ENCODE measurements at places on chromosomes 2 and 18. TPM values are rescaled to one million over a fixed set of nuclear protein-coding genes. Genes with fewer than 3 reads are reported as not detected.

- no peak overlapping the region for H3K4me3 ChIP-seq
- H3K36me3 ChIP-seq = no peaks in the 10 kb centered on the region
- no peak for DNase-seq
- H3K27me3 ChIP-seq = no peaks in the 10 kb centered on the region
- H3K4me1 ChIP-seq = no peaks in the 10 kb centered on the region
These were observed 151.3 kb downstream of the KLHL29 start for GRCh38 chr2:23536326-23536725.

- H3K4me1 ChIP-seq = peaks cover 3% of the 10 kb centered on the region
- H3K27ac ChIP-seq = no peak overlapping the region
- no peak overlapping the region for H3K4me3 ChIP-seq
These were observed 13.1 kb upstream of the GPR55 start for GRCh38 chr2:230938098-230938497.

- H3K36me3 ChIP-seq = no peaks in the 10 kb centered on the region
- H3K27ac ChIP-seq = no peak overlapping the region
- H3K4me3 ChIP-seq = no peak overlapping the region
- no peaks in the 10 kb centered on the region for H3K4me1 ChIP-seq
- no peaks in the 10 kb centered on the region for H3K27me3 ChIP-seq
- no peak for DNase-seq
These were observed 20.2 kb downstream of the LGALSL start for GRCh38 chr2:64474121-64474571.

DNA sequence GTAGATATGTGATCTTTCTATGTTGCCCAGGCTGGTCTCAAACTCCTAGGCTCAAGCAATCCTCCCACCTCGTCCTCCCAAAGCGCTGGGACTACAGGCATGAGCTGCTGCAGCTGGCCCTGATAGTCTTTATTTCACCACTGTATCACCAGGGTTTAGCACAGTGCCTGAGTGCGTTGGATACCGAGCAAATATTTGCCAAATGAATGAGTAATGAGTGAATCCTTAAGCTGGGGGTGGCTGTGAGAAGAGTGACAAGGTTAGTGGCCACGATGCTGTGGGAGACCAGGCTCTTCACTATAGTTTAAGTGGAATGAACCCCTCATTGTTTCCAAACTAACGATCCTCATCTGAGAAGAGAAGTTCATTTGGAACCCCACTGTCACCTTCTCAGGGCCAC lies 60.8 kb upstream of the FAM136A start:
- no peaks in the 10 kb centered on the region for H3K36me3 ChIP-seq
- no peak overlapping the region for H3K27ac ChIP-seq
- H3K4me1 ChIP-seq = no peaks in the 10 kb centered on the region
- H3K4me3 ChIP-seq = no peak overlapping the region
- no peak for DNase-seq
- no peaks in the 10 kb centered on the region for H3K27me3 ChIP-seq

- H3K27me3 ChIP-seq = peaks cover 68% of the 10 kb centered on the region
- no peaks in the 10 kb centered on the region for H3K36me3 ChIP-seq
- no peak overlapping the region for H3K27ac ChIP-seq
- no peak overlapping the region for H3K4me3 ChIP-seq
- no peak for DNase-seq
These were observed 28.4 kb downstream of the PAX3 start for GRCh38 chr2:222270396-222270795.

DNA sequence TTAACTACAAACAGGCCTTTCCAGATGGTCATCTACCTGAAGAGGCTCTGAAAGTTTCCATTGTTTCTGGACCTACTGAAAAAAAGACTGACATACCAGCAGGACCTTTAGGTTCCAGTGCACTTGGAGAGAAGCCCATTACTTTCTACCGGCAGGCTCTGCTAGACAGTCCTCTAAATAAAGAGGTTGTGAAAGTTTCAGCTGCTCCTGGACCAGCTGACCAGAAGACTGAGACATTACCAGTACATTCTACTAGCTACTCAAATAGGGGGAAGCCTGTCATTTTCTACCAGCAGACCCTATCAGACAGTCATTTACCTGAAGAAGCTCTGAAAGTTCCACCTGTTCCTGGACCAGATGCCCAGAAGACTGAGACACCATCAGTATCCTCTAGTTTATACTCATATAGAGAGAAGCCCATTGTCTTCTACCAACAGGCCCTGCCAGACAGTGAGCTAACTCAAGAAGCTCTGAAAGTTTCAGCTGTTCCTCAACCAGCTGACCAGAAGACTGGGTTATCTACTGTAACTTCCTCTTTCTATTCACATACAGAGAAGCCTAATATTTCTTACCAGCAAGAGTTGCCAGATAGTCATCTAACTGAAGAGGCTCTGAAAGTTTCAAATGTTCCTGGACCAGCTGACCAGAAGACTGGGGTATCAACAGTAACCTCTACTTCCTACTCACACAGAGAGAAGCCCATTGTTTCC lies 65.8 kb downstream of the ALMS1 start:
- no peak overlapping the region for H3K4me3 ChIP-seq
- no peak for DNase-seq
- no peak overlapping the region for H3K27ac ChIP-seq
- no peaks in the 10 kb centered on the region for H3K27me3 ChIP-seq
- H3K36me3 ChIP-seq = peaks cover 81% of the 10 kb centered on the region

GRCh38 chr2:215535741-215536140 lies 99.9 kb upstream of the FN1 start:
- no peak overlapping the region for H3K4me3 ChIP-seq
- H3K36me3 ChIP-seq = no peaks in the 10 kb centered on the region
- H3K27ac ChIP-seq = no peak overlapping the region
- no peaks in the 10 kb centered on the region for H3K27me3 ChIP-seq
- peaks cover 4% of the 10 kb centered on the region for H3K4me1 ChIP-seq

GRCh38 chr18:48295586-48296311 lies 113.4 kb downstream of the ZBTB7C start:
- H3K4me1 ChIP-seq = no peaks in the 10 kb centered on the region
- no peaks in the 10 kb centered on the region for H3K27me3 ChIP-seq
- no peak overlapping the region for H3K27ac ChIP-seq

DNA sequence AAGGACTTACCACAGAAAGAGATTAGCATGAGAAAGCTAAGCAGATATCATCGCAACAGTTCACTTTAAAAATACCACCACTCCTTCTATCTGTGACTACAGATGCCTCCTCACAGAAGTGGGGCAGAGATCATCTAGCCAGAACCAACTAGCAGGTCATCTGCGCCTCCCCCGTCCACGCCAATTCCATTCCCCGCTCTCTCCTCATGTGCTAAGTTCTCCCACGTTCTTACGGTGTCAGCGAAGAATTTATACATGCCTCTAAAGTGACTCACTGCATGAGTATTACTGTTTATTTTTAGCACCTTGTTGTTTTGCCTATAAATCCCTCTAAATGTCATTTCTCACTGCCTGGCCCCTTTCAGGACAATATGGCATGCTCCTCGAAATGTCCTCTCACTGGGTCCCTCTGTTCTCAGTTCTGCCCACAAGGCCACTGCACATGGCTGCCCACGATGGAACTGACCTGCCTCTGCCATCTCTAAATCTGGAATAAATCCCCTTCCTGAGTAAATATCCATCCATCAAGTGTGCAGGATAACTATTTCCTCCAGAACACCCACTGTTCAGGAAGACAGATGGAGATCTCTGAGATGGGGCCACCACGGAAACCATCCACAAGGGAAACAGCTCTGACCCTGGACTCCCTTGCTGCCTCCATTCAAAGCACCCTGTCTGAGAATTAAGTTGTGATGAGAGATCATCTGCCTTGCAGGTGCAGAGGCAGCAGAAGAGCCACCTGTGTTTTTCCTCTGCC lies 137.7 kb downstream of the IRS1 start:
- no peaks in the 10 kb centered on the region for H3K4me1 ChIP-seq
- no peaks in the 10 kb centered on the region for H3K36me3 ChIP-seq
- H3K27me3 ChIP-seq = no peaks in the 10 kb centered on the region
- DNase-seq = peak; percentile 70

DNA sequence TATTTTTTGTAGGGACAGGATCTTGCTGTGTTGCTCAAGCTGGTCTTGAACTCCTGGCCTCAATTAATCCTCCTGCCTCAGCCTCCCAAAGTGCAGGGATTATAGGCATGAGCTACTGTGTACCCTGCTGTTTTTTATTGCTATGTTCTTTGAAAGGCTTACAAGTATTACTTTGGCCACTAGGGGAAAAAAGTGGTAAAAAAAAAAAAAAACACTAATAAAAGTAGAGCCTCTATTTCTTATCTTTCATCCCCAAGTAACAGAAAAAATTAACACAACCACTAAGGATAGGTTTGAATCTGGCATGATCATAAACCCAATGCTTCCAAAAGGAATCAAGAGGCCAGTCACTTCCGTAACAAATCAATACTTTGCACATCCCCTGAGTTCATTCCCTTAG lies 11.6 kb downstream of the NOL10 start:
- H3K27ac ChIP-seq = no peak overlapping the region
- H3K27me3 ChIP-seq = no peaks in the 10 kb centered on the region
- H3K36me3 ChIP-seq = peaks cover 81% of the 10 kb centered on the region
- no peak overlapping the region for H3K4me3 ChIP-seq

The TCF23 gene
- not detected for total RNA-seq

The CTAGE1 gene
- total RNA-seq = not detected

The M1AP gene
- total RNA-seq = 3.5 TPM

The APOB gene
- 5.8 TPM for total RNA-seq

The SIX2 gene
- total RNA-seq = not detected

The ANKRD62 gene
- not detected for total RNA-seq

The RESP18 gene
- not detected for total RNA-seq

The KYNU gene
- total RNA-seq = 9.7 TPM

The DNAJC5G gene
- total RNA-seq = not detected

Measured in stomach (tissue), 19 donors.